ENCODE measurements at places on chromosomes 5 and 9.

GRCh38 chr5:145917288-145917687 lies 19.1 kb upstream of the SH3RF2 start:
- DNase-seq, result no peak

DNA sequence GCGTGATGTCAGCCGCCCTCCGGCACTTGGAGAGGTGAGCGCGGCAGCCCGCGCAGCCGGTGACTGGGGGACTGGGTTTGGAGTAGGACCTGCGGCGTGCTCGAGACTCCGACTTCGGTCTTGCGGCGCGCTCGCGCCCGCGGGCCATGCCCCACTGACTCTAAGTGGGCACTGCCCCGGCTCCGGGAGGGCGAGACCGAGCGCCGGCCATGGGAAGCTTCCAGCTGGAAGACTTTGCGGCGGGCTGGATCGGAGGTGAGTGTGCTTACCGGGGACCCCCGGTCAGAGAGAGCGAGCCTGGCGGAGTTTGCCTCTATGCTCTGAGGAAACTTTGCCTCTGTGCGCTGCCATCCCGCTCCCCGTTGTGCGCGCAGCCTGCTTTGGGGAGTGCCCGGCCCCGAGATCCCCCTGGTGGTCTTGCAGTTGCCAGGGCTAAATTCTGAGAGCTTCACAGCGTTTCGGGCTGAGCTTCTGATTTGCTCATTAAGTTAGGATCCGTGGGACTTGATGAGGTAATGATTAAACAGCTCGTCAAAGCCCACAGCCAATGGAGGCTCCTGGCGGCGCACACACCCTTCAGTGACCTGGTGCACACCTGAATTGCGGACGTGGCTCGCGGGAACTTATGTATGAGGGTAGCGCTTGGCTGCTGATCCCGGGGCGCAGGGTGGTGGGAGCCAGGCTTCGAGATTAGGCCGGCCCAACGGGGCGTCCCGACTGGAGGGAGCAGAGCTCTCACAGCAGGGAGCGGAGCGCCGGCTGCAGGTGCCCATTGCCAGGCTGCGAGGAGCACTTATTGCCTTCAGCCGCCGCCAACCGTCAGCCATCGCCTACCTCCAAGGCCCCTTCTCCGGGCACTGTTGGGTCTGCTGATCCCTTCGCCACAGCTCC lies at the start of gene SLC25A48:
Gene SLC25A48, plus strand, starts transcription at position 25 of the 891 bp plus-strand sequence. Its CDS starts 185 bp downstream, at position 210.
- peak; percentile 88 for DNase-seq

DNA sequence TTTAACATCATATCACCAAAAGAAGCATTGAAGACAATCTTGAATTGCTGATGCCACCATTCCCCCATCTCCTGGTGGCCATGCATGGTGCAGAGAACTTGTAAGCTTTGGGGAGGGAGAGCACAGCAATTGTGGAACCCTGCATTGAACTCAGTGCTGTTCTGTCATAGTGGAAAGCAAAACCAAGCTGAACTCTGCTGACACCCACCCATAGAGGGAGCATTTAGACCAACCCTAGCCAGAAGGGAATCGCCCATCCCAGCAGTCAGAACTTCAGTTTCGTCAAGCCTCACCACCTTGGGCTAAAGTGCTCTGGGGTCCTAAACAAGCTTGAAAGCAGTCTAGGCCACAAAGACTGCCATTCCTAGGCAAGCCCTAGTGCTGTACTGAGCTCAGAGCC lies 37.4 kb upstream of the RUSC2 start:
- no peak for DNase-seq

GRCh38 chr5:57805732-57806131 lies 323.1 kb upstream of the ACTBL2 start:
- DNase-seq, result no peak

GRCh38 chr5:72472031-72472430 lies 35.2 kb downstream of the ZNF366 start:
- no peak for DNase-seq

All from ecto neural progenitor cell (in vitro differentiated cells).